Endothelial cell of coronary artery (primary cell): ENCODE measurements at places on chromosomes 1 and 21. TPM values are rescaled to one million over a fixed set of nuclear protein-coding genes. Genes with fewer than 3 reads are reported as not detected.

MPC2 gene
- 18.0 and 23.5 TPM in 2 replicates for total RNA-seq

PLEKHN1 gene
- 0.19 and 0.36 TPM in 2 replicates for total RNA-seq

OR10Z1 gene
- not detected in 2 replicates for total RNA-seq

PFKL gene
- total RNA-seq, result 240 and 386 TPM in 2 replicates

CYB5RL gene
- total RNA-seq, result 3.4 and 4.1 TPM in 2 replicates

SERPINC1 gene
- total RNA-seq, result not detected in 2 replicates

SIK1 gene
- total RNA-seq, result 1.9 and 10.4 TPM in 2 replicates

RGS8 gene
- total RNA-seq, result not detected in 2 replicates

TNNT2 gene
- total RNA-seq, result not detected in 2 replicates

TNFRSF9 gene
- 0.27 and 0.75 TPM in 2 replicates for total RNA-seq

MATN1 gene
- total RNA-seq, result not detected in 2 replicates

RGS1 gene
- not detected in 2 replicates for total RNA-seq

CCDC185 gene
- total RNA-seq, result not detected in 2 replicates

HAX1 gene
- total RNA-seq, result 87.4 and 90.5 TPM in 2 replicates

HSPA6 gene
- 0.18 and 0.75 TPM in 2 replicates for total RNA-seq

CIART gene
- 0.54 and 1.6 TPM in 2 replicates for total RNA-seq

USP1 gene
- 22.0 and 30.3 TPM in 2 replicates for total RNA-seq

BLACAT1 gene
- under 0.01 TPM in 1 of 2 replicates, not detected in the other for total RNA-seq

COL11A1 gene
- 0.09 TPM in 1 of 2 replicates, not detected in the other for total RNA-seq

ERICH3 gene
- total RNA-seq, result under 0.01 TPM in 1 of 2 replicates, not detected in the other
